ENCODE measurements at places on chromosomes 1 and 21.

DNA sequence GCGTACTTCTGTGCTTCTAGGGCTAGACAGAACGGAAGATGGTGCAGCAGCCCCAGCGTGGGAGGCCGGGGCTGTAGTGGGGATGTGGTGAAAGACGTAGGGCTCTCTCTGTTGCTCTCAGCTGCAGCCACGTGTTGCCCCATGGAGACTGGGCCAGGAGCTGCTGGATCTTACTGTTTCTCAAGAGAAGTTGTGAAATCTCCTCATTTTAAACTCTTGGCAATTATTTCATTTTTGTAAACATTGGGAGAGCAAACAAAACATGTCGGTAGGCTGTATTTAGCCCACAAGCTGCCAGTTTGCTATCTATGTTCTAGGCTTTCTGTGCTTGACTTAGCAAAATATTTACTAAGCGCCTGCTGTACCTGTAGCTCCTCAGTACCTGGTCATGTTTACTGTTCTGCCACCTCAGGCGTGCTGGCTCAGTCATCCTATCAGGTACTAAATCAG, 15.9 kb upstream of the ELOA start:
- no peak for DNase-seq

DNA sequence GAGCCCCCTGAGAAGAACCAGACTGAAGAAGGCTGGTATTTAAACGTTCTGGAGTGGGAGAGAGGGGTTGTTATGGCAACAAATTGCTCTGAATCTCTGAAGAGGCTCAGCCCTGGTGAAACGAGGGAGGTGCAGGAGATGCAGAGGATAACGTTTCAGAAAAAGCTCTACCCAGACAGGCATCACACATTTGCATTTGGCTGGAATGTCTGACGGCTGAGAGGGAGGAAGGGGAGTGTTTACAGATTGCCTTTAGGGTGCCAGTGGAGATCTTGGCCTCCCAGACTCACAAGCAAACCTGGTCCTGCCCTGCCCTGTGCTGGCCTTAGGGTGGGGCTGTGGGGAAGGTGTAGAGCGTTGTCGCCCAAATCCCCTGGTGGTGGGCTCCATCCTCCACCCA, 169.0 kb upstream of the AJAP1 start:
- no peak for DNase-seq

GRCh38 chr1:5526822-5527551, 465.2 kb downstream of the NPHP4 start:
- DNase-seq: no peak

GRCh38 chr1:94982398-94982797, 55.5 kb upstream of the CNN3 start:
- no peak for DNase-seq

DNA sequence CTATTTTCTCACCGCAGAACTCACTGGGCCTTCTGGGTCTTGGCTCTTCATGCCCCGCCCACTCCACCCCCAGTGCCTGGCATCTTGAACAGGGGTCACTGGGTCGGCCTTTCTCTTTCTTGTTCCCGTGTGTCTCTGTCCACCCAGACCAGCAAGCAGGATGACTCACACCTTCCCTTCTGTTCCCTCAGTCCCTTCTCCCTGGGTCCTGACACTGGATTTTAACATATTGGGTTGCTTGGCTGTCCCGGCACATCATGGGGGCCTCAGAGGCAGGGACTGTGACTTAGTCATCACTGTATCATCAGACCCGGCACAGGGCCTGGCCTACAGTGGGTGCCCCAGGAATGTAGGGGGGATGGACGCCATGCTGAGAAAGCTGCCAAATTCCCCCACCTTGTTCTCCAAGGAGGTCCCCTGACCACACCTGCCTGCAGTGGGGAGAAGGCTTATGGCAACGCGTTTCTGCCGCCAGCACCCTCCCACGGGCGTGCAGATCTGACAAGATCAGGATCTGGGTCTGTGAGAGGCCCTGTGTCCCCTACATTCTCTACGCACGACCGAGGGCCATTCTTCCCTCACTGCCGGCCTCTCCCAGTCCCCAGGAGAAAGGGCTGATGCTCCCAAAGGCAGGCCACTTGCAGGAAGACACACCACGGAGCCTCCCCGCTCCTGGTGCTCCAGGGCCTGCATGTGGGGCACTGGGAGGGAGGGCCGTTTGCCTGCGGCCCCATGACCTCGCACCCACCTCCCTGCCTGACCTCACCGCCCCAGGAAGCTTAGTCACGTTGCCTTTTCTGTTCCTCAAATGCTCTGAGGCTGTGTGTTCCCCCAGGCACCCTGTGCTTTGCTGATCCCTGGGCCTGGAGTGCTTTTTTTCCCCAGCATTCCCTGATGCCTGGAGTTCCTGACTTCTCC, 157.2 kb upstream of the TMEM51 start:
- peak; percentile 14 for DNase-seq

DNA sequence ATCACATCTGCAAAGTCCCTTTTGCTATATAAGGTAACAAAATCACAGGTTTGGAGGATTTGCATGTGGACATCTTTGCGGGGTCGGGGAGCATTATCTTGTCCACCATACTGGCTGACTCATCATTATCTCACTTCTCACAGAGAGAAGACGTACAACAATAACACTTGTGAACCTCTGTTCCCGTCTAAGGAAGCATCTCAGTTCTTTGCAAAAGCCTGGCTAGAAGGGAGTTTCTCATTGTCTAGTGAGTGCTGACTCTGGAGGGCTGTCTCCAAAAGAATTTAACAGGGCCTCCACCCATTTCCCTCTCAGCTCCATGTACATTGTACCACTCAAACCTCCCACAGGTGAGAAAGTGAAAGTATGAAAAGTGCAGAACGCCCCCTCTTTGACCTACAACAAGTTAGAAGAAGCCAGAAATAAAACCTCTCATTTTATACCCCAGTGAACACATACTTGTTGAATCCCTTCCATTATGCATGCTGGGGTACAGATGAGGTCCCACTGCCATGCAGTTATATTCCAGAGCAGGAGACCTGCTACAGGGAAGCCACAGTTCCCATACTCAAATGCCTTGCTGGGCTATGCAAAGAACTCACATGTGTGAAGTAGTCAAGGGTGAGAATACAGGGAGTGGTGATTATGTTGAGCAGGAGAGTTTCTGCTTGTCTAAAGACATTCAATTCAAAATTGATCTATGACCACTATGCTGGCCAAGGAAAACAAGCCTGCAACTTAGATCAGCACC, 121.7 kb upstream of the PRDX6 start:
- no peak for DNase-seq

- no peak for DNase-seq
Measured at GRCh38 chr1:36918604-36919003, 115.7 kb downstream of the GRIK3 start.

DNA sequence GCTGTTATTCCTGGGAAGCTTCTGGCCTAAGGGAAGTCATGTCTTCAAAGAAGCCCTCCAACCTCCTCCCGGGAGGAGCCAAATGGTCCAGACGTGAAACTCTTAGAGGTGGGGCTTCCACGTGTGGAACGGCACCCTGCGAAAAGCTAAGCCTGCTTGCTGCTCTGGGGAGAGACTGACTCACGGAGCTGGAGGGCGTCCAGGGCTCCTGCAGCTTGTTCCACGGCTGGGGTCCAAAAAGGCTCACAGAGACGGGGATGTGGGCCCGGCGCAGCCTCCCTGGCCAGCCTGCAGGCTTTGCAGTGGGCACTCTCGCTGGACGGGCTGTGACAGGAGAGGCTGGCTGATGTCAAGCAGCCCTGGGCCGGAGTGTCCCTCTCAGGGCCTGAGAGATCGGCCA, 105.1 kb downstream of the COLGALT2 start:
- DNase-seq: no peak

DNA sequence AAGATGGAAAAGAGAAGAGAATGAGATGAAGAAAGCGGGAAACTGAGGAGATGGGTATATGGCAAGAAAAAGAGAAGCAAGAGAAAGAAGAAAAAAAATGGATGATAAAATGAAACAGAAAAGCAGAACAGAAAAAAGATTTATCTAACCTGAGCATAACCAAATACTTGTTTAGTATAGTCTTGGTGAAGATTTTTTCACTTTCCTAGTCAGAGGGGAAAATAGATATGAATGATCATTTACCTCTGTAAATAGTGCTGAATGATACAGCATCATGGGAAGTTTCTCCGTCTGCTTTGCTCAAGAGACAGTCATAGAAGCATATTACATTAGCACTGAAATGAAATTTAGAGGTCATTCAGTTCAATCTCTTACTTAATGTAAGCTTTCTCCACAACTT, 36.1 kb upstream of the PLPPR4 start:
- DNase-seq: no peak

GRCh38 chr1:161779393-161779792, 13.3 kb downstream of the ATF6 start:
- DNase-seq: no peak

- no peak for DNase-seq
Measured at GRCh38 chr1:220431554-220432239, 96.2 kb upstream of the MARK1 start.

DNA sequence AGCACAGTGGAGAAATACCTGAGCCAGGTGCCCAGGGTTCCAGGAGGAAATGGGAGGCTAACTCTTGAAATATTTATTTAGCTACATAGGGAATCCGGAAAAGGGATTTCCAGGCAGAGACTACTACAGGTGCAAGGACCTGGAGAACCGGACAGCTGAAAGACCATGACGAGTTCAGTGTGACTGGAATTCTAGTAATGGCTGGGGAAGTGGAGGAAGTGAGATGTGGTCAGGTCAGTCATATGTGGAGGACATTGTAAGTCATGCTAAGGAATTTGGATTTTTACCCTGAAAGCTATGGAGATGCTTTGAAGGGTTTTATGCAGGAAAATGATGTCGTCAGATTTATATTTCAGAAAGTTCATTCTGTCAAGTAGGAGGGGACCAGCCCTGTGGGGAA, 1.8 kb downstream of the CAP1 start:
- DNase-seq: peak; percentile 69

DNA sequence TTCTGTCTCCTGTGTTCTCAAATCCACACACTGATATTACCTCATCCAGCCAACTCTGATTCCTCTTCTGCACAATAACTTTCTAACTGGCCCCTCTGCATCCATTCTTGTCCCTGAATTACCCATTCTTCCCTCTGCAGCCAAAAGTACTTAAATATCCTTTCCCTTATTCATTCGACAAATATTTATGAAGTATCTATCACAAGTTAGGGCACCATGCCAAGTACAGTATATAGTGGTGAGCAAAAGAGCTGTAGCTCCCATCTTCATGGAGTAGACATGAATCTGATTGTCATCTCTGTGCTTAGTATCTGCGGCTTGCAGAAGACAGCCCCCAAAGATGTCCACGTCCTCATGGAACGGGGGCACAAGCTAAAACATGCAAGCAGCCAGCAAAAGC, 316.8 kb downstream of the SETD4 start:
- DNase-seq: no peak

- peak; percentile 19 for DNase-seq
Measured at GRCh38 chr1:31663622-31664452, 19.2 kb upstream of the PEF1 start.

- DNase-seq: peak; percentile 63
Measured at GRCh38 chr1:223401873-223402789, 8.9 kb downstream of the CCDC185 start.

DNA sequence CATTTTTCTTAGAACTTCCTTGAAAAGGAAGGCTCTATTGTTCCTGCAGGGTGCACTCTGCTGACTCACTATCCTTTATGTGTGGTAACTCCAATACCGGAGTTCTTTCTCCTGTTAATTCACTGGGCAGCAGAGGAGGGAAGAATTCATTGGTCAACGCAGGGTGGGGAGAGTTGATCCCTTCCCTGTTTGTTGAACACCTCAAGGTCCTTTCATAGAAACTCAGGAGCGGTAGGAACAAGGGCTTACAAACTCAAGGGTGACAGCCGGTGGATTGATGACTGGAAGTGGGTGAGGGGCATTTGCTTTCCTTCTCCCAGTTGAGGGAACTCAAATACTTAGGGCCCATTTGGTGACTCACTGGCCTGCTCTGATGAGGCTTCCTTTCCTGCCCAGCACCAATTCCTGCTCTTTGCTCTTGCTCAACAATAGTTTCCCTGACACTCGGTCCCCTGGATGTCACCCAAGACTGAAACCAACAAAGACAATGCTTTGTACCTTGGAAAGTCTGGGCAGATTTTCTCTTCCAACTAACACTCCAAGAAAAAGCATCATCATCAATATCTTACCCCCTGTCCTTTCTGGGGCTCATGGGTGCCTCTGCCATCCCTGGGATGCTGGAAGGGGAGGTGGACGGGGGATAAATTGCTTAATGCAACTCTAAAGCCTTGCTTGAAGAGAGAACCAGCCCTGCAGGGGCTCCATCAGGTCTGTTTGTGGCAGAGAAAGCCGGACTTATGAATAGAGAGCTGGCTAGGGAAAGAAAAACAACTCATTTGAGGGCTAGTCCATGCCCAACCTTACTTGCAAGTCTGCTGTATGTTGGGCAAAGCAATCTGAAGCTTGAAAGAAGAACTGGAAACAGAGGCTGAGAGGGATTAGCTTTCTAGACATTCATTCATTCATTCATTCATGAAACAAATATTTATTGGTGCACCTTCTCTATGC, 9.3 kb downstream of the SLC26A9 start:
- no peak for DNase-seq

GRCh38 chr1:188225975-188226374, 1397.2 kb downstream of the PLA2G4A start:
- DNase-seq: no peak

DNA sequence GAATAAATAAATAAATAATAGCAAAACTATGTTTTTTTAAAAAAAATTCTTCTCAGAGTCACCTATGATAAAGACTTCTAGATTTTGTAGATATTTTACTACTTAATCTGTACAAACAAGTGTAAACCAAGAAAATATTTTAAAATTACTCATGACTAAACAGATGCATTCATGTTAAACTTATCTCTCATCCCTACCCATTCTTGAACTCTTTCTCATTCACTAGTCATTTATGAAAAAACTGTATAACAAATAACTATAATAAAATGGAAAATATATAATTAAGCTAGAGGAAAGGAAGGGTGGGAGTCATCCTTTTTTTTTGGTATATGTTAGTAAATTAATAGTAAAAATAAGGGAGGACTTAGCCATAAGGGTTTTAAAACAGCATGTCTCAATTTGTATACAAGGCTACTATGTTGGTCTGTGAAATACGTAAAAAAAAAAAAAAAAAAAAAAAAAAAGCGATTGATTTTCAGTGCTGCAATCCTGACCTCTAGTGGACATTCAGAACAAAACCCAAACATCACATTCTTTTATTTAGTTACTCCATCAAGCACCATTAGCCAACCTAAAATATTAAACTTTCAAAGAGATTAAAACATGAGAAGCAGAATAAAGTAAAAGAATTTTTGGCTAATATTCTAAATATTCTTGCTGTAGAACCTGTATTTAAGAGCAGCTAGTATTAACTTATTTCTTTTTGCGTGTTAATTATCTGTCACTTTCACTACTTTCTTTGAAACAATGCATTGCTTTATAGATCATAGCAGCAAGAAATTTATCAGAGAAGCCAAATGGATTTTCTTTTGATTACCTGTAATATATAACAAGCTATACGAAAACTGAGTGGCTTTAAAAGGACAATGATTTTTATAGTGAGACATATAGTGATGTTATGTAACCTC, 255.8 kb upstream of the CACYBP start:
- DNase-seq: peak; percentile 71

- DNase-seq: no peak
Measured at GRCh38 chr21:33015756-33016155, 10.0 kb upstream of the OLIG2 start.

GRCh38 chr1:173476197-173476664, 904 bp upstream of the PRDX6 start:
- peak; percentile 34 for DNase-seq

GRCh38 chr1:174974711-174975119, 25.0 kb upstream of the CACYBP start:
- no peak for DNase-seq

- DNase-seq: no peak
Measured at GRCh38 chr1:186659890-186660341, 20.3 kb downstream of the PTGS2 start.
